PC-3 (cell line): ENCODE measurements at places on chromosomes 13 and 19. TPM values are rescaled to one million over a fixed set of nuclear protein-coding genes. Genes with fewer than 3 reads are reported as not detected.

DNA sequence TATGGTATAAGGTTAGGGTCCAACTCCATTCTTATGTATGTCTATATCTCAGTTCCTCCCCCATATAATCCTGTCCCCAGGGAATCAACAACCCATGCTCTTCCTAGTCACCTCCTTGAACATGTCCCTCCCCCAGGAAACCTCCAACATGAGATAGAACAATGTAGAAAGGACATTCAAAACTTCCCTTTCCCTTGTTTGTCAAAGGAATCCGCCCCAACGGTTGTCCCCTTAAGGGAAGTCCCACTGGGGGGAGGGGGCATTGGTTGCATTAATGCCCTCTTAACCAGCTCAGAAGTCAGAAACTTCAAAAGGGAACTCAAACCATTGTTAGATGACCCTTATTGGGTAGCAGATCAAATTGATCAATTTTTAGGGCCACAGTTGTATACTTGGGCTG lies 6.8 kb upstream of the ZNF561 start:
- no peak for DNase-seq

DNA sequence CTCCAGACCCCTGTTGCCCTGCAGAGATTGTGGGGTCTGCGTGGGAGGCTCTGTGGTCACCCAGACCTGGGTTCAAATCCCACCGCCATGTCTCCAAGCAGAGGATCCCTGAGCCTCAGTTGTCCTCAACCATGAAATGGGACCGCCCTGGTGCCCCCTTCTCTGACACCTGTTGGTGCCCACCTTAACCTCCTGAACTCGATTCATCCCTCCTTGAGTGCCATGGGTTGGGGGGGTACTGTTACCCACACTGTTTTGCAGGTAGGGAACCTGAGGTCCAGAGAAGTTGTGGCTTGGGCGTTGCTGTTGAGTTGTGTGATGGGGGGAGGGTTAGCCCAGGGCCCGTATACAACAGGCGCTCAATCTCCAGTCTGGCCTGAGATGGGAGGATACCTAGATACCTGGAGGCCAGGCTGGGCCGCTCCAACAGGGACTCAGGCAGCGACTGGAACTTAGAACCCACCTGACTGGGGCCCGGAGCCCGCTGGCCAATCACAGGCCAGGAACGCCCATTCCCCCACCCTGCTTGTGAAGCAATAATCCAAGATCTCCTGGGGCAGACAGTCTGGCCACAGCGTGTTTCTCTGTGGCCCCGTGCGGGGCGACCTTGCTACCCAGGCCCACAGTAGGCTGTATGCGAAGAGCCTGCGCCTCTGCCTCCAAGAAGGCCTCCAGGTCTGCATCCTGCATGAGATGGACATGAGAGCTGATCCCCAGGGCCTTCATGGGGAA lies 2.8 kb downstream of the ARID3A start:
- no peak for DNase-seq

GRCh38 chr19:16042533-16043085 lies 33.7 kb upstream of the TPM4 start:
- peak; percentile 9 for DNase-seq

DNA sequence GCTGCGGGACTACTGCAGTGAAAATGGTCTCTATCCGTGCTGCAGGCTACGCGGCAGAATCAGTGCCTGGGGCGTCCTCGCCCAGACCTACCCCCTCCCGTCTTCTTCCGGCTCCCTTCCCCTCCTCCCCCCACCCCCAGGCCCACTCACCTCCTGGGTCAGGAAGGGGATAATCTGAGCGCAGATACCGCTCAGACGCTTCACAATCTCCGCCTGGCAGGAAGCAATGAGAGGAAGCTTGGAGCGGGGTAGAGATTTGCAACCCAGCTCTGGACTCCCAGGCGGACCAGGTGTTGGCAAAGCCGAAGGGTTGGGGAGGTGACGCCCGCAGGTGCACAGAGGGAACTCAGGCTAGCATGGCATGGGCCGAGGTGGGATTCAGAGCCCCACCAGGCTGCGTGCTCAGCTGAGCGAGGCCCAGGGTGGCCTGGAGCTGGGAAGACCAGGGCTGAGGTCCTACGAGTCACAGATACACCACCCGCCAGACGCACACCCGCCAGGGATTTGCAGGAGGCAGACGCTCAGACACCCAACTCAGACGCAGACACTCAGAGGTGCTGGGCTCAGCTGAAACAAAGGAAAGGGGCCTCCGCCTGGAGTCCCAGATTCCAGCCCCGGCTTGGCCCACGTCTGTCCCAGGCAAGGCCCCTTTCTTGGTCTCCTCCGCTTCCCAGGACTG lies 4.1 kb downstream of the TLE2 start:
- no peak for DNase-seq

DNA sequence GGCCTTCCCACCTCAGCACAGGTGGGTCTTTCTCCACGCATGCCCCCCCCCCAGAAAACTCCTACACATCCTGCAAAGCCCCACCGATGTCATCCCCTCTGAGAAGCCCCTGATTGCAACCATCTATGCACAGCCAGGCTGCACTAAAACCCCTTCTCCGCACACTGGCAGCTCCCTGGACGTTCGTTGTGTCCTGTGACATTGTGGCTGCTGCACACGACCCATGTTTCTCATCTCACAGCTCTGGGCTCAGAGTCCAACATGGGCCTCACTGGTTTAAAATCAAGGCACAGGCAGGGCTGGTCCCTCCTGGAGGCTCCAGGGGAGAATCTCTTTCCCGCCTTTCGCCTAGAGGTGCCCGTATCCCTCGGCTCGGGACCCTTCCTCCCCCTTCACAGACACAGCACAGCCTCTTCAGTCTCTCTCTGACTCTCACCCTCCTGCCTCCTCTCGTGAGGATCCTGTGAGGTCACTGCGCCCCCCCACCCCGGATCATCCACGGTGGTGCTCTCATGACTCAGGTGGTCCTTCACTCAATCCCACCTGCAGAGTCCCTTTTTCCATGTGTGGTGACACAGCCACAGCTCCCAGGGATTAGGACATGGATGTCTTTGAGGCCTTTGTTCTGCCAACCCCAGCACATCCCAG lies 71.2 kb downstream of the GADD45B start:
- no peak for DNase-seq

DNA sequence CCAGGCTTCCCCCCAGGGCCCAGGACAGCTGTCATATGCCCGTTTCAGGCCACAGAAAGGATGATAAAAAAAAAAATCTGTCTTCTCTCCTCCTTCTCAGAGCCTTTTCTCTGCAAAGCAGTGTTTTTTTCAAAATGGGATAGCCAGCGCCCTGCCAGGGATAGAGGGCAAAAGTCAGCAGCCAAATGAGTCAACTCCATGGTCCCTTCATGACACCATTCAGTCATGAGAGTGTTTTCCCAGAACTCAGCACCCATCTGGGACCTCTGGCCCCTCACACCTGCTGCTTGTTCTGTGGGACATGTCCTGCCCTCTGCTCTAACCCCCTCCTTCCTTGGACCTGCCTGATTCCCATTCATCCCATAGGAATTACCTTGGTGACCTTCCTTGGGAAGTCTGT lies 95.0 kb downstream of the CYSLTR2 start:
- DNase-seq, result no peak

C19orf85 gene
- total RNA-seq, result not detected in 2 replicates

WTIP gene
- total RNA-seq, result 5.2 and 7.5 TPM in 2 replicates

KCNJ14 gene
- total RNA-seq, result 1.4 and 2.2 TPM in 2 replicates

CD33 gene
- 2.2 and 6.0 TPM in 2 replicates for total RNA-seq

RYR1 gene
- not detected in 2 replicates for total RNA-seq
